ENCODE measurements at places on chromosomes 6 and 20. TPM values are rescaled to one million over a fixed set of nuclear protein-coding genes. Genes with fewer than 3 reads are reported as not detected.

- H3K27me3 ChIP-seq, result no peaks in the 10 kb centered on the region
- H3K4me1 ChIP-seq, result no peaks in the 10 kb centered on the region
- no peak for DNase-seq
- no peak overlapping the region for H3K27ac ChIP-seq
Observed at GRCh38 chr20:8983478-8984345, 85.2 kb upstream of the PLCB4 start.

- no peak overlapping the region for H3K27ac ChIP-seq
- peaks cover 57% of the 10 kb centered on the region for H3K36me3 ChIP-seq
- H3K4me1 ChIP-seq, result peaks cover 32% of the 10 kb centered on the region
Observed at GRCh38 chr20:10662661-10663458, 10.9 kb downstream of the JAG1 start.

GRCh38 chr6:81801489-81801888, 49.0 kb upstream of the TENT5A start:
- no peaks in the 10 kb centered on the region for H3K27me3 ChIP-seq
- no peaks in the 10 kb centered on the region for H3K4me1 ChIP-seq
- no peak overlapping the region for H3K4me3 ChIP-seq
- no peak overlapping the region for H3K27ac ChIP-seq
- no peak for DNase-seq
- no peaks in the 10 kb centered on the region for H3K36me3 ChIP-seq

The OR2H1 gene
- not detected for total RNA-seq

GRCh38 chr6:150897400-150897943, 32.0 kb downstream of the MTHFD1L start:
- H3K4me1 ChIP-seq, result no peaks in the 10 kb centered on the region
- no peak overlapping the region for H3K27ac ChIP-seq
- H3K36me3 ChIP-seq, result peaks cover 26% of the 10 kb centered on the region
- H3K27me3 ChIP-seq, result no peaks in the 10 kb centered on the region
- no peak for DNase-seq

The MCHR2 gene
- not detected for total RNA-seq

GRCh38 chr6:71404967-71405278, 116.3 kb downstream of the OGFRL1 start:
- no peak for DNase-seq
- no peaks in the 10 kb centered on the region for H3K27me3 ChIP-seq
- H3K4me1 ChIP-seq, result peaks cover 9% of the 10 kb centered on the region
- no peak overlapping the region for H3K4me3 ChIP-seq

DNA sequence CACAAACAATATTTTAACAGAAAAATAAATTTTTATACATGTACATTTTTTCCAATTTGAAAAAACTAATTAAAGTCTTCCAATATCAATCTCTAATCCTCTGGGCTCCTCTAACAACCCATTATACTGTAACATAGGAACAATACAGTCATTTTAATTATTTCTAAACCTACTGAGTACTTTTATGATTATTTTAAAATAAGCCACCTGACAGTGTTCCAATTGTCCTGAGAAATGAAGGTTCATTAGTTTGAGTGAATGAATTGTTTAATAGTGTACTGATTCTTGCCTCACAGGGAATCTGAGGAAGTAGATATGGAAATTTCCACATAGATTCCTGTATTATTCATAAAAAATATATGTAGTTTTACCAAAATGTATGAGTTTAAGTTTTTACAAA, 123.1 kb upstream of the EYS start:
- H3K36me3 ChIP-seq, result no peaks in the 10 kb centered on the region
- no peaks in the 10 kb centered on the region for H3K4me1 ChIP-seq
- no peak overlapping the region for H3K4me3 ChIP-seq
- no peak for DNase-seq

- no peaks in the 10 kb centered on the region for H3K36me3 ChIP-seq
- H3K27ac ChIP-seq, result no peak overlapping the region
- no peak for DNase-seq
- H3K27me3 ChIP-seq, result no peaks in the 10 kb centered on the region
- H3K4me3 ChIP-seq, result no peak overlapping the region
Observed at GRCh38 chr20:57023007-57023406, 243.4 kb downstream of the BMP7 start.

- peaks cover 7% of the 10 kb centered on the region for H3K4me1 ChIP-seq
- H3K4me3 ChIP-seq, result no peak overlapping the region
- no peak for DNase-seq
- H3K27me3 ChIP-seq, result no peaks in the 10 kb centered on the region
- H3K27ac ChIP-seq, result no peak overlapping the region
Observed at GRCh38 chr6:29681811-29682210, 859 bp upstream of the ZFP57 start.

The NT5DC1 gene
- 64.9 TPM for total RNA-seq

The ANKEF1 gene
- total RNA-seq, result 9.7 TPM

DNA sequence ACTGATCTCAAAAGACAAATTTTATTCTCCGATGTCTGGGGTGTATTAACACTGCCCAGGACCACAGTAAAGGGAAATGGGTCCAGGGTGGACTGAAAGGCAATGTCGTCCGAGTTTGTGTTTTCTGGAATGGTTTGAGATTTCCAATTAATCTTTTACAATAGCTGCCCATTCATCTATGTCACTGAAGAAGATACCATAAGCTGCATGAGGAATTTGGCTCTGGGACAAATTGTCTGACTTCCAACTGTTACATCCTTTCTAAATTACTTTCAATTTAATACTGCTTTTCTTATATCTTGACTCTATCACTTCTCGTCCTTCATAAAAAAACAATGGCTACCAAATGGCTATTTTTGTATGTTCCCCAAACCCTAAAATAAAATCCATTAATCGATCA, 130.7 kb upstream of the KCNK16 start:
- H3K27me3 ChIP-seq, result no peaks in the 10 kb centered on the region
- DNase-seq, result no peak
- no peak overlapping the region for H3K27ac ChIP-seq
- H3K4me3 ChIP-seq, result no peak overlapping the region
- peaks cover 18% of the 10 kb centered on the region for H3K36me3 ChIP-seq

The TAP1 gene
- total RNA-seq, result 12.7 TPM

The RPL7L1 gene
- total RNA-seq, result 130 TPM

GRCh38 chr6:75546381-75546780, 52.8 kb upstream of the FILIP1 start:
- H3K4me1 ChIP-seq, result no peaks in the 10 kb centered on the region
- DNase-seq, result no peak
- no peak overlapping the region for H3K4me3 ChIP-seq
- no peak overlapping the region for H3K27ac ChIP-seq

DNA sequence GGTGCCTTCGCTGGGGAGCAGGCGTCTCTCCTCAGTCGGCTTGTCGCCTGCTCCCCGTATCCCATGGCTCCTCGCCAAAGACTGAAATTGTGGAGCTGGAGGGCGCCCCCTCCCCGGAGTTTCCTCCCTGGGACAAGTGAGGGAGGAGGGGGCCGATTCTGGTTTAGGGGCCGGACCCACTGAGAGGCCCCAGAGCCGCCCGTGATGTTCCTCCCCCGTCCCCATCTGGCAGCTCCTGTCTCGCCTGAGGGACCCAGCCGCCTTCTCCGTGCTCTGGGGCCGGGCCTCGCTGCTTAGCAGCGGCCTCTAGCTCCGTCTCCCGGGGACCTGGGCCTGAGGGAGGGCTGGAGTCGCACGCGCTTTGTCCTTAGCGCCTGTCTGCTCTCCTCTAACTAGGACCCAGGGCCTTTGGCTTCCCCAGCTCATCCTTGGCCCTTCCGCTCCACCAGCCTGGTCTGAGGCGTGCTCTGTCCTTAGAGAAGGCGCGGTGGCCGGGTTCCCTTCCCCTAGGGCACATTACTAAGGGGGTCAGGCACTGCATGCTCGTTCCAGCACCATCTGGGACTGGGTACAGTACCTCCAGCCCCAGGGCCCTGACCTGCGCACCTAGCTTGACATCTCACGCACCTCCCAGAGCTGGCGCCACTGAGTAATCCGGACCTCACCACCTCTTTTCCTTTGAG, 29.7 kb downstream of the SLC12A5 start:
- peaks cover 28% of the 10 kb centered on the region for H3K36me3 ChIP-seq
- H3K4me1 ChIP-seq, result peaks cover 4% of the 10 kb centered on the region
- DNase-seq, result peak; percentile 74
- H3K27me3 ChIP-seq, result peaks cover 25% of the 10 kb centered on the region
- peak overlapping the region; percentile 80 for H3K4me3 ChIP-seq
- no peak overlapping the region for H3K27ac ChIP-seq

GRCh38 chr6:7684076-7684475, 41.8 kb upstream of the BMP6 start:
- H3K4me3 ChIP-seq, result no peak overlapping the region
- H3K27me3 ChIP-seq, result no peaks in the 10 kb centered on the region
- no peaks in the 10 kb centered on the region for H3K36me3 ChIP-seq
- peaks cover 17% of the 10 kb centered on the region for H3K4me1 ChIP-seq

- peak; percentile 71 for DNase-seq
- no peaks in the 10 kb centered on the region for H3K27me3 ChIP-seq
- H3K27ac ChIP-seq, result no peak overlapping the region
Observed at GRCh38 chr6:56370127-56370540, 122.8 kb upstream of the COL21A1 start.

The XRN2 gene
- total RNA-seq, result 96.7 TPM

The DYNLT1 gene
- total RNA-seq, result 105 TPM

DNA sequence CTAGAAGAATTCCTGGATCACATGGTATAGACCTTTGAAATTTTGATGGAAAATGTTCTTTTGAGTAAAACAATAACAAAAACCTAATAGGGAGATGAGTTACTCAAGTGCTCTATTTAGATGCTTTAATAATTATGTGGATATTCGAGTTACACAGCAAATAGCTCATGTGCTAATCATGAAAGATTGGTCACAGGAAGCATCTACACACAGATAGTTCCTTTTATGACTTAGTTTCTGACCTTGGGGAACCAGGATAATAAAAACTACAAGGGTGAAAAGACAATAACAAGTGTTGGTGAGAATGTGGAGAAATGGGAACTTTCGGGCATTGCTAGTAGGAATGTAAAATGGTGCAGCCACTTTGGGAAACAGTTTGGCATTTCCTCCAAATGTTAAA, 19.7 kb downstream of the UBE2V1 start:
- no peak overlapping the region for H3K4me3 ChIP-seq
- peaks cover 10% of the 10 kb centered on the region for H3K36me3 ChIP-seq
- DNase-seq, result no peak
- H3K4me1 ChIP-seq, result no peaks in the 10 kb centered on the region
- H3K27me3 ChIP-seq, result no peaks in the 10 kb centered on the region
- H3K27ac ChIP-seq, result no peak overlapping the region

- H3K4me1 ChIP-seq, result no peaks in the 10 kb centered on the region
- no peak overlapping the region for H3K4me3 ChIP-seq
- H3K27me3 ChIP-seq, result no peaks in the 10 kb centered on the region
- H3K27ac ChIP-seq, result no peak overlapping the region
- DNase-seq, result no peak
Observed at GRCh38 chr6:17602888-17603287, 2.8 kb downstream of the FAM8A1 start.

DNA sequence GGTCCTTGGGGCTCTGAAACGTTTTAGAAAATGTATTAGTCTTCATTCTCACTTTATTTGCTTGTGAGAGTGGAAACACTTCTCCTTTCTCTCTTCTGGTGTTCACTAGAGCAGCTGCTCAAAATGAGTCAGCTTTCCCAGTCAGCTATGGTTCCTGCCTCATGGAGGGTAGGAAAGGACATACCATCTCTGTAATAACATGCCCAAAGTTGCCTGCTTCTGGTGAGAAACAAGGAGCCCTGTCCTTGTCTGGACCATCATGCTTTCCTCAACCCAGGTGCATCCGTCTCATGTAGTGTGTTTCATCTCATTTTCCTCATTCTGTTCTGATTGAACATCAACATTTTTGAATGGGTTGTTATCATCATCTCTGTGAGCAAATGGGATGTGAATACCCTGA, 17.1 kb upstream of the TINAG start:
- H3K27ac ChIP-seq, result no peak overlapping the region
- H3K4me1 ChIP-seq, result no peaks in the 10 kb centered on the region
- no peaks in the 10 kb centered on the region for H3K36me3 ChIP-seq
- no peaks in the 10 kb centered on the region for H3K27me3 ChIP-seq
- no peak for DNase-seq

- no peaks in the 10 kb centered on the region for H3K27me3 ChIP-seq
- no peaks in the 10 kb centered on the region for H3K36me3 ChIP-seq
- H3K4me3 ChIP-seq, result no peak overlapping the region
- no peak overlapping the region for H3K27ac ChIP-seq
- no peak for DNase-seq
Observed at GRCh38 chr20:46545077-46545826, 5.2 kb downstream of the OCSTAMP start.

- H3K36me3 ChIP-seq, result peaks cover 3% of the 10 kb centered on the region
Observed at GRCh38 chr6:15966000-15966520, 162.8 kb upstream of the MYLIP start.

GRCh38 chr20:32804022-32804715, 15.6 kb upstream of the MAPRE1 start:
- H3K4me1 ChIP-seq, result peaks cover 6% of the 10 kb centered on the region
- no peak overlapping the region for H3K4me3 ChIP-seq
- peak overlapping the region; percentile 9 for H3K27ac ChIP-seq
- H3K27me3 ChIP-seq, result no peaks in the 10 kb centered on the region

DNA sequence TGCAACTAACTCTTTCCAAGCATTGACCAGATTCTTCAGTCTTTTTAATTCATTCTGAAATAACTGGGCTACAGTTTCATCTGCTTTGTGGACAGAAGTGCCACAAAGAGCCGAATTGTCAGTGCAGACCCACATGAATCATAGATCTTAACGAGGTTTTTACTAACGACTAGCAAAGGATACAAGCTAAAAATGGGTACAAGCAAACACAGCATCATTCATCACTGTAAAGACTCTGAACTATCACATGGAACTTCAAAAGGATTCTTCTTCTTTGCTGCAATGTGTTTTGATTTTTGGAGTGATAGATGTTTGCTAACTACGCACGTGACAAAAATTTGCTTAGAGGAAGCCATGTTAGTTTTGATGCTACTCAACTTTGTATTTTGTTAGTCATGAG, 227.1 kb downstream of the ESR1 start:
- no peaks in the 10 kb centered on the region for H3K27me3 ChIP-seq
- H3K4me3 ChIP-seq, result no peak overlapping the region
- no peaks in the 10 kb centered on the region for H3K36me3 ChIP-seq
- H3K4me1 ChIP-seq, result no peaks in the 10 kb centered on the region

DNA sequence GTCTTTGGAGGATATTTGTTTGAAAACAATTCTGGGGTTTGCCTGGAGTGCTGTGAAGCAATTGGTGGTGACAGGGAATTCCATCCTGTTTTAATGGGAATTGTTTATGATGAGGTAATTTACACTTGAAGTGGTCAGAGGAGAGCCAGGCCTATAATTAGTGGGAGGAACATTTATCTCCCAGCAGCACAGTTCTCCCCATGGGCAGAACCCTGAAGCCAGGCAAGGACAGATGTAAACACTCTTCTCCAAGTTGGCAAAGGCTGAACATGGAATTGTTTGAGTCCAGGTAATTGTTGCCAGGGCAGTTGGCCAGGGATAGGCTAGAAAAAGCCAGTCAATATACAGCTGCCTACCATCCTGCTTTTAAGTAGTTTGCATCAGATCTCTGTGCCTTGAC, 789.7 kb downstream of the FRK start:
- no peaks in the 10 kb centered on the region for H3K4me1 ChIP-seq
- no peaks in the 10 kb centered on the region for H3K27me3 ChIP-seq
- H3K4me3 ChIP-seq, result no peak overlapping the region

DNA sequence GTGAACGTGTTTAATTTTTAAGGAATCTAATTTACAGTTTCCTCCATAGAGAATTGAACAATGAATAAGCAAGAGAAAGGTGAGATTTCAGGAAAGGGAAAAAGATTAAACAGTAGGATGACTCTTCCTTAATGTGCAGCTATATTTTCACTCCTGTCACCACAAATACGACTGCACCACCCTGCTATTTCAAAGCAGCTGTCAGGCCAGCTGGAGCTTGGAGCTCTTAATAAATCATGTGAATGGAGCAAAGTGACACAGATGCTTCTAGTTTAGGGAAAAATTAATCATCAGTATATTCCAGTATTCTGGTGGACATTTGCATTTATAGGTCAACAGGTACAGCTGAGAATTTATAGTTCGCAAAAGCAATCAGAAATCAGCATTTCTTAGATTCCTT, 56.5 kb upstream of the PKIB start:
- H3K27ac ChIP-seq, result no peak overlapping the region
- no peak for DNase-seq
- H3K27me3 ChIP-seq, result no peaks in the 10 kb centered on the region
- H3K36me3 ChIP-seq, result peaks cover under 1% of the 10 kb centered on the region
- H3K4me3 ChIP-seq, result no peak overlapping the region

Measured in H9 (cell line).